ENCODE measurements at places on chromosomes 7 and 10.

DNA sequence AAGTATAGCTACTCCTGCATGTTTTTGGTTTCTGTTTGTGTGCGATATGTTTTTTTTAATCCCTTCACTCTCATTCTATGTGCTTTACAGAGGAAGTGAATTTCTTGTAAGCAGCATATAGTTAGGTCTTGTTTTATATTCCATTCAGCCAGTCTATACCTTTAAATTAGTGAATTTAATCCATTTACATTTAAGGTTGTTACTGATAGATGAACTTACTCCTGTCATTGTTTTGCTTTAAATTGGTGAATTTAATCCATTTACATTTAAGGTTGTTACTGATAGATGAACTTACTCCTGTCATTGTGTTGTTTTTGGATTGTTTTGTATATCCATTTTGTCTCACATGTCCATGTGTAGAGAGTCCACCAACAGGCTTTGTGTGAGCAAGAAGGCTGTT lies 11.1 kb downstream of the GIMAP8 start:
- no peak for DNase-seq

DNA sequence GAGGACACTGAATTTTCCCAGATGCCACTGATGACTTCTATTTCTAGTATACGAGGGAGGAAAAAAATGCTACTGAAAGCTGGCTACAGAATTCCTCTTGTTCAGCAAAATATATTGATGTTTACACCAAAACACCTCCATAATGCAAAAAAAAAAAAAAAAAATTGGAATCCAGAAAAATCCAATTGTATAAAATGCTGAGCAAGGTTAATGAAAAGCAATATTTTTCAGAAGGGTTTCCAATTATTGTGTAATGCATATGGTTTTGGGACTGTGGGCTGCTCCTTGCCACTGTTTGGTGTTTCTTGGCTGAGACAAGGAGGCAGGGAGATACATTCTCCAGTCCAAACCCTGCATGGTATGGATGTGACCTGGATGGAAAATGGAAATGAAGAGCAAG lies 83.8 kb downstream of the LSM5 start:
- no peak for DNase-seq

- DNase-seq, result no peak
Observed at GRCh38 chr7:50662996-50663395, 97.8 kb upstream of the DDC start.

- no peak for DNase-seq
Observed at GRCh38 chr7:66556549-66557213, 72.0 kb upstream of the KCTD7 start.

GRCh38 chr7:20432071-20432470 lies 101.4 kb downstream of the ITGB8 start:
- DNase-seq, result no peak

DNA sequence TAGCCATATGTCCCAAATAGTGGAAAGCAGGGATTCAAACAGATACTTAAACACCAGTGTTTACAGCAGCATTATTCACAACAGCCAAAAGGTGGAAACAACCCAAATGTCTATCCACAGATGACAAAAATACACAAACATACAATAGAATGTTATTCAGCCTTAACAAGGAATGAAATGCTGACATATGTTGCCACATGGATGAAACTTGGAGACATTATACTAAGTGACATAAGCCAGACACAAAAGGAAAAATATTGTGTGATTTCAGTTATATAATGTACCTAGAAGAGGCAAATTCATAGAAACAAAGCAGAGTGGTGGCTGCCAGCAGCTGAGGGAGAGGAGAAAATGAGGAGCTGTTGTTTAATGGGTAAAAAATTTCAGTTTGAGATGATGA lies 533.9 kb upstream of the FZD8 start:
- DNase-seq, result no peak

- DNase-seq, result peak; percentile 34
Observed at GRCh38 chr10:6416892-6417512, 163.1 kb downstream of the PRKCQ start.
